ENCODE measurements at places on chromosomes 5 and 9.

DNA sequence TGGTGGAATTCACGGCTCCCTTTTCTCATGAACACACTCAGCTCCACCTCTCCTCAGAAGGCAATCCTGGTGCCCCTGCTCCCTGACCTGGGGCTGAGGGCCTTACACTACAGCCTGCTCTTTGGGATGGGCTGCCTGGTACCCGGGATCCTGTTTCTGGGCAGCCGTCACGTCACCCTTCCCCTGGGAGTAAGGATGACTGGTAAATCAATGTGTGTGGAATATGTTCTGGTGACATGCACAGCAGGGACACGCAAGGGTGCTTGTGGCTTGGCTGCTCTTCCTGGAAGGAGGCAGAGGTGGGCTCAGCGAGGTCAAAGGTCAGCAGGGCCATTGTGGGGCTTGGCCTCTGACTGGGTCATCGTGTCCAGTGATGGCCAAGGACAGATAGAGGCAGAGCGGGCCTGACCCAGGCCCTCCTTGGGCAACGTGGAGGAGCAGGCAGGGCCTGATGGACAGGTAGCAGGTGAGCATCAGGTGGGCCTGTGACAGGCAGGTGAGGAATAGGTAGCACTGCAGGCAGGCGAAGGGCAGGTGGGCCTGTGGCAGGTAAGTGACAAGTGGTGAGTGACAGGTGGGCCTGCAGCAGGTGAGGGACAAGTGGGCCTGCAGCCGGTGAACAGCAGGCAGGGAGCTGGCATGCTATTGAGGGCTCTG is 399.4 kb upstream of the IRX4 start:
- DNase-seq: no peak

GRCh38 chr5:60887096-60887495 is 43.0 kb upstream of the ELOVL7 start:
- no peak for DNase-seq

DNA sequence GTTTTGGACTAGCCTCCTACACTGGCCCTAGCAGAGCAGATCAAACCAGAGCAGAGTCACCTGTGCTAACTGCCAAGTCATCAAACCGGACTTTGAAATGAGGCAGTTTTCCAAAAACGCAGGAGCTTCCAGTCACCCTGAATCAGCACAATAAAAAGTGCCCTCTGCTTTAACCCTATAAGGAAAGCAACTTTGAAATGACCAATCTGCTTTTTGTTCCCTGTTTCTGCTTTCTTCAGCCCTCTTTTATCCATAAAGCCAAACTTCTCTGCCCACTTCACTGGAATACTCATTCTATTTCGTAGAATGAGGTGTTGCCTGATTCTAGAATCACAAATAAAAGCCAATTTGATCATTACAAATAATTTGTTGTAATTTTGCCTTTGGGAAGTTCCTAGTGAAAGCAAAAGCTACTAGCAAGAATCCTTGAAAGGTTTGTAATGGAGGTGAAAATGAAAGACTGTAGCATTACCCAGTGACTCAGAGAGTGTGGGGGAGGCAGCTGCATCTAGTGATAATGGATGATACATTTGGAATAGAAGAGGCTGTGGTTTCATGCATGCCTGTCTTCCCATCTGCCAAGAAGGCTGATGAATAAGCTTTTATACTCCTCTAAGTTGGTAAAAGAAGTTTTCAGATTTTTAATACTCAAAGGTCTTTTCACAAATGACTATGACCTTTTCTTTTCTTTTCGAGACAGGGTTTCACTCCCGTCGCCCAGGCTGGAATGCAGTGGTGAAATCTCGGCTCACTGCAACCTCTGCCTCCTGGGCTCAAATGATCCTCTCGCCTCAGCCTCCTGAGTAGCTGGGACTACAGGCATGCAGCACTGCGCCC is 14.9 kb downstream of the SPAAR start:
- DNase-seq: peak; percentile 88

DNA sequence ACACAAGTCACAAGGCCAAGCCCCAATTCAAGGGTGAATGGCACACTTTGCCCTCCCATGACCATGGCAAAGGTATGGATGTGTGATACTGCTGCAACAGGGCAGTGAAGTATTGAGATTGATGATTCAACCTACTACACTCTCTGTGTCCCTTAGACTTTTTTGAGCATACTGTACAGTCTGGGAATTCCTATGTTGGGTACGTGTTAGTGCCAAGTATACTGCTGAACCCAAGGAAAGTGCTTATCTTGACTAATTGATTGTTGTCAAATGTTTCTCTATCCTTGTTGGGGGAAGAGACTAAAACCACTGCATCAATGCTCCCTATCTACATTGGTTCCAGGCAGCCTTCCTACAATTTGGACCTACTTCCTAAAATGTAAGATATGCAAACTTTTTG is 93.7 kb downstream of the NDFIP1 start:
- no peak for DNase-seq

- no peak for DNase-seq
These were observed 334.7 kb downstream of the NDUFS4 start for GRCh38 chr5:53895091-53895683.

DNA sequence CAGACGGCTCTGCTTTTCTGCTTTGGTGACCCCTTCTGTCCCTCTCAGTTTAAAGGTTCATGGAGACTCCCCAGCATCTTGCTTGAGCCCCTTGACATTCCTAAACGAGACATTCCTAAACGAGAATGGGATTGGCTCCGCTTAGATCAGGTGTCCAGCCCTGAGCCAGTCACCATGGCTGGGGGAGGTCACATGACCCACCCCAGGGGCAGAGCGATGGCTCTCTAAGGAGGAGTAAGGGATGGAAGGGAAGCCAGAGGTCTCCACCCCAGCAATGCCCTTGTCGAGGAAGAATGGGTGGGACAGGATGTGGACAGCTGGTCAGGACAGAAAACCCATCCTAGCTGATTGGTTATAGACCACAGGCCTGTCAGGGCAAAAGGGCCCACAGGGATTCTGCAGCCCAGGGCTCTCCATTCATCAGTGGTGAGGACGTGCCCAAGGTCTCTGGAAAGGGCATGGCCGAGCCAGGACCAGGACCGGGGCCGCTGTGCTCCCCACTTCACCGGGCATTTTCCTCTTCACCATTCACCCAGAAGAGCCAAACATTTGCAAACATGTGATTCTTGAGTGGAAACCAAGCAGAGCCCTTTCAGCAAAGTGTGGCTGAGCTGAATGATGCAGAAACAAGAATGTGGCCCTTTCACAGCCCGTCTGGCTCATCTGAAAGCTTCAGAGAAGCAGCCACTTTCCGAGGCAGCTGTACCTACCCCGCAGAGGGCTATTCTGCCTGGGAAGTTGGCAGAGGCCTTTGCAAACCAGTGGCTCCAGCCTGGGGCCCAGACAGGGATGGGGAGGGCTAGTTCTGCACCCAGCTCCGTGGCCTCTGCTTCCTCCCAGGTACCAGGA is 19.8 kb upstream of the AIF1L start:
- DNase-seq: no peak

DNA sequence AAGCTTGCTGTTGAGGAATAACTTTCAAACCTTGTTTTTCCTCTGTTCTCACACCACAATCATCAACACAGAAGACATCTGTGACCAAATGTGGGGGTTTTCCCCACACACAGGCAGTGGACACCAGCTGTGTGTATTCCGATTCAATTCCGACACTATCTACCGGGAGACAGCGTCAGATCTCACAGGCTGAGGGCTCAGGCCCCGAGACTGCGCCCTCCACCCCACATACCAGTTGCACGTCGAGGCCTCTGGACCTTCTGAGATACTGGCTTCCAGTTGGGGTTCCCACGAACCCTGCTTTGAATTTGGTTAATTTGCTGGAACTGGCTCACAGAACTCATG is 41.3 kb downstream of the STK10 start:
- no peak for DNase-seq

- no peak for DNase-seq
These were observed 511.0 kb downstream of the PRELID2 start for GRCh38 chr5:145324101-145324500.

Data from fibroblast of skin of left biceps (primary cell).